ENCODE measurements at places on chromosomes 16 and 17.

DNA sequence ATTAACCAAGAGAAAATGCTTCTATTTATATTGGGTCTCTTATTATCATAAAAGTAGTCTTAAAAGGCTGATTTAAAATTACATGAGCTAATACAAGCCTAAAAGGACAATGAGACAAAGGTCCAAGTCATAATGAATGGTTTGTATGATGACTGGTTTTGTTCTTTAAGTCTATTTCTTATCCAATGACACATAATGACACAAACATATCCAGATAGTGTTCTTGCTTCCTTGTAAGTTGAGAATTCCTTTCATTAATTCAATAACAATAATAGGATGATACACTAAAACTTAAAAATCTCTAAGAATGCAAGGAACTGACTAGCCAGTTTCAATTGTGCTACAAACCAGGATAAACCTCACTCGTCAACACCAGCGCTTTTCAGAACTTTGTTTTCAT is 244.1 kb downstream of the CEP112 start:
- DNase-seq = no peak

GRCh38 chr16:88406096-88407041 is 23.6 kb downstream of the ZNF469 start:
- no peak for DNase-seq

DNA sequence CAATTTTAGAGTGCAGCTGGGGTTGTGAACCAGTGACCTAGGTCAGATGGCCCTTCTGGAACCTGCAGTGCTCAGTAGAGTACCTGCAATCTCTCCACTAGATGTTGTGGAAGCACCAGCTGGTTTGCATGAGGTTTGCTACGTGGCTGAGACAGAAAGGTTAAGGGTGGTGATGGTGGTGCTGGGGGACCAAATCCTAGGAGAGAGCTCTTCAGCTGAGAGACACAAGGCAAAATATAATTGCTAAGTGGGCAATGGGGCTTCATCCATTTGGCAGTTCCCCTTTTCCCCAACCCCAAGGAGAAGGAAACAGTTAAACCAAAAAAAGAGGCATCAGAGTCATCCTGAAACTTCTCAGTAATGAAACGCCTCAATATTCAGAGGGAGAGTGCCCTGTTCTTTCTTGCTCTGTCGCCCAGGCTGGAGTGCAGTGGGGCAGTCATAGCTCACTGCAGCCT is 13.9 kb downstream of the ITPRIPL2 start:
- no peak for DNase-seq

- DNase-seq = no peak
Observed at GRCh38 chr17:53462393-53462811, 360.3 kb upstream of the KIF2B start.

DNA sequence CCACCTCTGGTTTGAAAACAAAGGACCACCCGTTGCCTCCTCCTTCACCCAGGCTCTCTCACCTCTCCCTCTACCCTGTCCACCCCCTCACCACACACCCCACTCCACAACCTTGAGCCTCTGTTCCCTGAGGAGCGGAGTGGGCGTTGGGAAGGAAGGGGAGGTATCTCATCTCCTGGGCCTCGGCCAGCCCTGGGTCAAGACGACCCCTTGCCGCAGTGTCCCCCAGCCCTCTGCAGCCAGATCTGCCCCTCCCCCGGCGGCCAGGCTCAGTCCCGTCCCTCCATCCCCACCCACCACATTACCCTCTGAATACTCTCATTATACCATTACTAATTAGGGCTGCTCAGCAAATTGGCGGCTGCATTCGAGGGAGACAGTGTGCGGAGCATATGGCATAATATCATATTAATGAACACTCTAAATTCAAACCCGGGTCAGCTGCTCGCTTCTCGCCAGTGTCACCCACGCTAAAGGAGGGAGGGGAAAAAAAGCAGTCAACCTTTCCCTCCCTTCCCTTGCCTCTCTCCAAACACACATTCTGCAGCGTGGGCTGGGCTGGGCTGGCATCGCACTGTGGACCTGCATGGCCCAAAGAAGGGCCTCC is 123.2 kb upstream of the LHX1 start:
- no peak for DNase-seq

GRCh38 chr17:57484081-57484666 is 227.9 kb downstream of the MSI2 start:
- DNase-seq = peak; percentile 27

- DNase-seq = peak; percentile 44
Observed at GRCh38 chr16:48609652-48610029, 339 bp downstream of the N4BP1 start.

GRCh38 chr17:49224198-49224996 is 6.2 kb downstream of the PHOSPHO1 start:
- no peak for DNase-seq

GRCh38 chr16:83888672-83889044 is 10.3 kb upstream of the MLYCD start:
- DNase-seq = no peak

GRCh38 chr16:27492588-27492979 is 57.1 kb downstream of the GTF3C1 start:
- DNase-seq = no peak

- no peak for DNase-seq
Observed at GRCh38 chr17:82105882-82106687, 8.0 kb upstream of the FASN start.

DNA sequence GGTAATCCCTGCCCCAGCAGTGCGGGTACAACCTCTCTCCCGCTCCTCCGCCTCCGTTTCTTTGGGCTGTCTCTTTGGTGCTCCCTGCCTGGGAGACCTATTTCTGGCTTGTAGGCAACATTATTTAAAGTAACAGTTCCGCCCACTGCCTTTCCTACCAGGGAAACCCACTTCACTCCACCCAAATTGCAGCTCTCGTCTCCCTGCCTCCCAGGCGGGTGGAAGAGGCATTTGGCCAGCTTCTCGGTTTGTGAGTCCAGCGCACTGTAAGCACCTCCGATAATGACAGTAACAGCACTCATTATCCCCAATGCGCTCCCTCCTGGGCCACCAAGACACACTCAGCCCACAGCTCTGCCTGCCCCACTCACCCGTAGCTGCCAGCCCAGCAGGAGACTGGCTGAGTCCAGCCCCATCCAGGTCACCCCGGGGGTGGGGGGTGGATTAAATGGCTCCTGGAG is 165.1 kb upstream of the CDC42EP4 start:
- no peak for DNase-seq

- no peak for DNase-seq
Observed at GRCh38 chr16:63385714-63386432, 1349.6 kb upstream of the CDH8 start.

DNA sequence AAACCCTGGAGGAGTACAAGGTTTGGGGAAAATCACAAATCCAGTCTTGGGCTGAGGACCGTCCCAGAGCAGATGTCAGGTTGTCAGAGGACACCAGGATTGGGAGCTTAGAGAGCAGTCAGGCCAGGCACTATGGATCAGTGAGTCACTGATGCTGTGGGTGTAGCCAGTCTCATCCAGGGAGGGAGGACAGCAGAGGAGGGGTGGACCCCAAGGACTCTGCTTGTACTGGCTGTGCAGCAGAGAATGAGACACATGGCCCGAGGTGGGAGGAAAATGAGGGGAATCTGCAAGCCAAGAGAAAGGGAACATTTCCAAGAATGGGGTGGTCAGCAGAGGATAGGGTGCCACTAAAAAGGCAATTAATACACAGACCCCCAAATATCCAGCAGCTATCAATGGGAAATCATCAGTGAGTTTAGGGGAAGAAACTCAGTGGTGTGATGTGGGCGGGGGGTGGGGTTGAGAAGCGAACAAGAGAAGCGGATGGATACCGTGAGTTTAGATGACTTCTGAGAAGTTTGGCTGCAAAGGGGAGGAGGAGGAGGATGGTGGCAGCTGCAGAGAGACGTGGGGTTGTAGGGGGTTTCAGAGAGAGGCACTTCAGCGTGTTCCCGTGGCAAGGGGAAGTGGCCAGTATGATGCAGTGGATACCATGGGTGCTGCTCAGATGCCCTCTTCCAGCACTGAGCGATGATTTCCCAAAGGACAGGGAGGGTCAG is 43.9 kb downstream of the ARHGAP27 start:
- DNase-seq = peak; percentile 71

DNA sequence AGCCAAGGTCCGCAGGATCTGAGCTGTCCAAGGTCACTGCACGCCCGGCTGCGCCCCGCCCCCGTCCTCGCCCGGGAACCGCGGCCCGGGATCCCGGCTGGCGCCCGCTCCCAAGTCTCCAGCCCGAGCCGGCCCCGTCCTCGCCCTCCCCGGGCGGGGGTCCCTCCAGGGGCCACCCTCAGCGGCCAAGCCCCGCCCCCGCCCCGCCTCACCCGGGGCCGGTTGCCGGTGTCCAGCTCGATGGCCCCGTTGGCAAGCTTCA is 216 bp downstream of the VPS9D1 start:
- DNase-seq = no peak

Data from fibroblast of mammary gland (primary cell).